ENCODE measurements at places on chromosomes 3 and 15.

DNA sequence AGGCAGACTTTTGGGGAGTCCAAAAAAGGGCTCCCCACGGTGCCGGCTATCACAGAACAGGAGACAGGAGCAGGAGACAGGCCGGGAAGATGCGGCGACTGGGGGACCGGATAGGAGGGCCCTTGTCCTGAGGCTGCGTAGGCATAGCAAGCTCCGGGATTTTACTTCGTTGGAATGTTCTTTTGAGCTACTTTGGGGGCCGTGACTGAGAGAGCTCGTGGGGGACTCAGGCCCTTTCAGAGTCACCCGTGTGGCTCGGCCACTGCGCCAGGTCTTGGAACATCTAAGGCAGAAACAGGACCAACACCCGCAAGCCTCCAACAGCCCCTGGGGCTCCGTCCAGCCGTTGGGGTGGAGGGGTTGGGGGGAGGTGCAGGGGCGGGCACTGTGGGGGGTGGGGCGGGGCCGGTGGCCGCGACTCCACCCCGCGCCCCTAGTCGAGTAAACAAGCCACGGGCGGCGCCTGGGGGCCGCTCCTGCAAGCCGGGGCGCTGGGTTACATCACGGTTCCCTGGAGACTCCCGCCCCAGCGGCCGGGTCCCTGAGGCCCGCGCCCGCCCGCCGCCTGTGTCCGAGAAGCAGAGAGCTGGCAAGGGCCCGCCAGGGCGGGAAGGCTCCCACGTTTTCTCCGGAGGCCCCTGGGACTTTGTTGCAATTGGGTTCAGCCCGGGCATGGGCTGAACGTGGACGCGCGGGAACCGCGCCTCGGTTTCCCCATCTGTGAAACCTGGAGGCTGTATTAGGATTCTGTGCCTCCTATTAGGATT lies 23.3 kb upstream of the C15orf39 start:
- DNase-seq, result no peak

- no peak for DNase-seq
Observed at GRCh38 chr3:127694467-127695215, 21.9 kb downstream of the ABTB1 start.

- no peak for DNase-seq
Observed at GRCh38 chr3:8509961-8510360, 8.3 kb downstream of the LMCD1 start.

- DNase-seq, result no peak
Observed at GRCh38 chr3:50792568-50792967, 117.8 kb downstream of the DOCK3 start.

DNA sequence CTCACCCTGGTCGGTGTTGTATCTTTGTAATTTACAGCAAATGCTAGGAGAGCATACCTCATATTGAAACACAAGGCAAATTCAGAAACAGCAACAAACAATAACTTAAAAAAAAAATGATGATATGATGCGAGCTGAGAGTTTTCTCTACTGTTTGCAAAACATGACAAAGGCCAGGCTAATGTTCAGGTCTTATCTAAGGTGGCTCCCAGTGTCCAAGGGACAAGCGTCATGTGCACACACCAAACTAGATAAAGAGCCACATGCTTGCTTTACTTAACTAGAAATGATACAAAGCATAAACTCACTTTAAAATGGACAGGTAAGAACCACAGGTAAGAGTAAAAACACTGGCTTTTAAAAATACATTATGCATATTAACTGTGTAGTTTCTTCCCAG lies 375.9 kb downstream of the FOXP1 start:
- DNase-seq, result no peak

DNA sequence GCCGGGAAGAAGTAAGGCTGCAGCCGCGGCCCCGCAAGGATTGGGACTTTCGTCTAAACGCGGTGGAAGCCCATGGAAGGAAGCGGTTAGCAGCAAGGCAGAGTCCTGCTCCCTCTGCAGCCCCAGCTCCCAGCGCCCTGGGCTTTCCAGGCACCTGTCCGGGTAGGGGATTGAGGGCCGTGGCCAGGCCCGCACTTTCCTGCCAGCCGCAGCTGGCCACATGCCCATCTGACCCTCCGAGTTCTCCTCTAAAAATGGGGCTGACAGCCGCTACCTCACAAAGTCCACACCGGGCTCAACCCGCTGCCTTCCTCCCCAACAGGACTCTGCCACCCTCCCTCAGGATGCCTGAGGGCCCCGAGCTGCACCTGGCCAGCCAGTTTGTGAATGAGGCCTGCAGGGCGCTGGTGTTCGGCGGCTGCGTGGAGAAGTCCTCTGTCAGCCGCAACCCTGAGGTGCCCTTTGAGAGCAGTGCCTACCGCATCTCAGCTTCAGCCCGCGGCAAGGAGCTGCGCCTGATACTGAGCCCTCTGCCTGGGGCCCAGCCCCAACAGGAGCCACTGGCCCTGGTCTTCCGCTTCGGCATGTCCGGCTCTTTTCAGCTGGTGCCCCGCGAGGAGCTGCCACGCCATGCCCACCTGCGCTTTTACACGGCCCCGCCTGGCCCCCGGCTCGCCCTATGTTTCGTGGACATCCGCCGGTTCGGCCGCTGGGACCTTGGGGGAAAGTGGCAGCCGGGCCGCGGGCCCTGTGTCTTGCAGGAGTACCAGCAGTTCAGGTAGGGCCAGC lies 1.9 kb downstream of the NEIL1 start:
- DNase-seq, result no peak

DNA sequence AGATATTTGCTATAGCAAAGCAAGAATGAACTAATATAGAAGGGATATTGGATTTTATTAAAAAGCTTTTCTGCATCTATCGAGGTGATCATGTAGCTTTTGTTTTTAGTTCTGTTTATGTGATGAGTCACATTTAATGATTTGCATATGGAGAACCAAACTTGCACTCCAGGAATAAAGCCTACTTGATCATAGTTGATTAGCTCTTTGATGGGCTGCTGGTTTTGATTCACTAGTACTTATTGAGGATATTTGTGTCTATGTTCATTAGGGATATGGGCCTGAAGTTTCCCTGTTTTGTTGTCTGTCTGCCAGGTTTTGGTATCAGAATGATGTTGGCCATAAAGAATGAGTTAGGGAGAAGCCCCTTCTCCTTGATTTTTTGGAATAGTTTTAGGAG lies 310.7 kb downstream of the ARPP21 start:
- no peak for DNase-seq

- no peak for DNase-seq
Observed at GRCh38 chr3:61343543-61343942, 92.3 kb upstream of the FHIT start.

- DNase-seq, result no peak
Observed at GRCh38 chr3:99482191-99482590, 156.2 kb upstream of the COL8A1 start.

DNA sequence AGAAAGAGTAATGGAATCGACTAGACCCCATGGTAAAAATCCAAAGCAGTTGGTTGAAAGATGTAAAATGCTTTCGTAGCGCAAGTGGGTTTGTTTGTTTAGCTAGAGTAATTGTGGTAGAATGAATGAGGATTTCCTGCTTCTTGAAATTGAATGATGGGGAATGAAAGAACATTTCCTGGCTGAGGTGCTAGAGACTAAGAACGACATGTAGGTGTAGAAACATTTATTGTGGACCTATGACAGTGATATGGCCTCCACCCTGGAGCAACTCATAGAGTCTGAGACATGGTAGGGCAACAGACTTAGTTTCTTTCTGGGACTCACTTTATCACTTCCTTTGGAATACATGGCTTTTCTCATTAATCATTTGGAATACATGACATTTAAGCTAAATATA lies 467.6 kb upstream of the CFAP20DC start:
- DNase-seq, result no peak

GRCh38 chr15:90190606-90191343 lies 10.4 kb upstream of the SEMA4B start:
- DNase-seq, result no peak

DNA sequence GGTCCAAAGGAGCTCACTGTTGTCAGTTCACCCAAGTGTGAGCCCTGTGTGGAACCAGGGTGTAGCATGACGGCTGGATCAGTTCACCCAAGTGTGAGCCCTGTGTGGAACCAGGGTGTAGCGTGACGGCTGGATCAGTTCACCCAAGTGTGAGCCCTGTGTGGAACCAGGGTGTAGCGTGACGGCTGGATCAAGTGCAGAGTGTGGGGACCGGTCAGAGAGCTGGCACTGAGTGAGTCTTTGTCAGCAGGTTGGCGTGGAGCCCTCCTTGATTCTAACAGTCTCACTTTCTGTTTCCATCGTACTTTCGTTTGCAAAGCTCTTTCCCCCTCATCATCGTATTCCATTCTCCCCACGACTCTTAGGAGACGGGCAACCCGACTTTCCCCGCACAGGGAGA lies 57.9 kb upstream of the DLG1 start:
- no peak for DNase-seq

GRCh38 chr3:43843386-43843785 lies 152.6 kb downstream of the ABHD5 start:
- DNase-seq, result no peak

DNA sequence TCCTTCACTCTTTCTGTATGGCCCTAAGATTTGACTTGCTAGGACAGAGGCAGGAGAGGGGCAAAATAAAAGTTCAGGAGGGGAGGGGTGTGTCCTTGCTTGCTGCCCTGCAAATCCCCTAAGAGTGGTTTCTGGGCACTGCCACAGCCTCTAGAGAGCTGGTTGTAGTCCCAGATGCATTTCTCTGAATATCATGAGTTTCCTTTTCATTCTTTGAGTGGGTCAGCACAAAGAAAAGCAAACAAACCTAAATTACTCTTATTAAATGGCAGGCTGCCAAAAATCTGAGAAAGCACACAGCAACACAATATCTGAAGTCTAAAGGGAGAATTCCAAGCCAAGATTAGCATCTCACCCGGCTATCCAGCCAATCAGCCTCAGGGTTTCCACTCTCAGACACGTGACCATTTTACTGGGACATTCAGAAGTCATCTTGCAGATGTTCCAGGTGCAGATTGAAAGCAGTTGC lies 919.3 kb downstream of the TUSC7 start:
- DNase-seq, result peak; percentile 44

DNA sequence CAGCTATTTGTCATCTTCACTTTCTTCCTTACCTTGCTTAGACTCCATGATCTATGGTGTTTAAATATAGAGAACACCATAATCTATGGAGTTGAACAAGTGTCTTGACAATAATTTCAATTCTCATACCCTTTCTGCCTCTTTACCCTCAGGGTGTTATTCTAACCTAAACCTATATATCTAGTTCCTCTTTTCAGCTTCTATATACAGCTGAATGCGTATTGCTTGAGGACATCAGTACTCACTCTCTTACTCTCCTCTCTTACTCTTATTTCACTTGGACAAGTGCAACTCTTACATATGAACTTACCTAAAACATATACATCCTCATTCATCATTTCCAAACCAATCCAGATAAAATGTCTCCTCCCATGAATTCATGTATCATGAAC lies 187.1 kb downstream of the RAP2B start:
- no peak for DNase-seq

DNA sequence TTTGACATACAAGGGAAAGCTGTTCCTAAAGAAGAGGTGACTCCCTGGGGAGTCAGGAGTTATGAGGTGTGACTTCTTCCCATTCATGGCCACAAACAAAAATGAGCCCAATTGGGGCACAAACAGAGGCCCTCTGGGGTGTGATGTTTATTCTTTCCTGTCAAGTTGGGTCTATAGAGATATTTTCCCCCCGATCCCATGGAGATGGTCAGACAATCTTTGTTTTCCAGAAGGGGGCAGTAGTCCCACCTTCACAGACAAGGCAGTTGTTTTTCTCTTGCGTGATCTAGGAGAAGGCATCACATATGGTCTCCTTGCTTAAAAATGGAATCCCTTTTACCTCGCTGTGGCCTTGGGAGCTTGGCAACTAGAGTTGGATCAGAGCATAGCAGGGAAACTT lies 110.3 kb downstream of the MFSD1 start:
- no peak for DNase-seq

DNA sequence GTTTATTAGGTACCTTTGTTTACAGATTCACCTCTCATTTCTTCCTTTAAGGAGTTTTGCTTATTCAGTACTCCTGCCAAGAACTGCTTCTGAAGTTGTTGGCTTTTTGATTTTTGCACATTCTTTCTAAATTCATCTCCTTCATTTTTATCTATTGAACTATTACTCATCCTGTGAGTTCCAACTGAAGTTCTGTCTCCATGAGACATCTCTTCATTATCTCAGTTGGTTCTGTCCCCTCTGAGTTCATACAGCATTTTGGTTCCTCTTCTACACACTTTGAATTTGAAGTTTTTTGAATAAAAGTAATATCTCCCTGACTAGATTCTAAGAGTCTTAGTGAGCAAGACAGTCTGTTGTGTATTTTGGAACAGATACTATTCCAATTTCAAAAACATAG lies 299.7 kb downstream of the OTOL1 start:
- DNase-seq, result no peak

DNA sequence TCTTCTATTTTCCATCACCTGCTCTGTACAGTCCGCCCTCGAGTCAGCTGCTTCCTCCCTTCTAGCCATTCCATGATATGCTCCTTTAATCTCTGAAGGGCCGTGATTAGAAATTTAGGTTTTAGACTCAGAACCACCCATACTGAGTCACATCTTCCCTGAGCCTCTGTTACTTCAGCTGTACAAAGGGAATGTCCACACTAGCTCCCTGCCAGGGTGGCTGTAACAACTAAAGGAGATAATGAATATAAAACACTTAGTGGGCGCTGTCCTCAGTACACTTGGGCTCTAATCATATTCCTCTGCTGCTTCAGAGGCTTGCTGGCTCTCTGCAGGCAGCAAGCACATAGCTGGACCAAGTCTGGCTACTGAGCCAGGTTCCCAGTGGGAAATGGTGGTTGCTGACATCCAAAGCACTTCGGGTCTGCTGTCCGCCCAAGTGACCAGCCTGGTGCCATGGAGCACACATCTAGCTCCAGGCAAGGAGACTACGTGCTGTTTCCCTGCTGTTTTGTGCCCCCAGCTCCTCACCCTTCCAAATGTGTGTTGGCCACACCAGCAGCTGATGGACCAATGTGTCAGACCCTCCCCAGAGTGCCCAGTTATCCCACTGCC lies 901 bp upstream of the CHST14 start:
- no peak for DNase-seq

DNA sequence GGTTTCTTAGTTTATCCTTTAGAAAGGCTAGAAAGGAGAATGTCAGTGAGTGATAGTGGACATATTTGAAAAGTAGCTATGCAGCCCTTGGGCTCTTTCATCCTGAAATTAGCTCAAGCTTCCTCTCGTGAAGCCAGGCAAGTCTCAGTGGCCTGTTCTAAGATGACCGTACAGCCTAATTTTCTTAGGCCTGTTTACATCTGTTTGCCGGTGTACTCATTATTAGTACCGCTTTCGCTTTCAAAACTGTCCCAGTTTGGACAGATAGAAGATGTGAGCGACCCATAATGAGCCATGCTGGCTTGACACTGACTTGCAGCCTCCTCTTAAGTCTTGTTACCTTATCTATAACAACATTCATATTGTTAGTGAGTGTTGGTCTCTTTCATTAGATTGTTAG lies 5.7 kb upstream of the ARL14 start:
- no peak for DNase-seq

Measured in mesothelial cell of epicardium (in vitro differentiated cells).